Stimulated activated CD4-positive, alpha-beta T cell treated with anti-CD3 and anti-CD28 coated beads, TNF-alpha, amount 100 ng/mL, for 1 hour (primary cell): ENCODE measurements at places on chromosomes 12 and 14.

DNA sequence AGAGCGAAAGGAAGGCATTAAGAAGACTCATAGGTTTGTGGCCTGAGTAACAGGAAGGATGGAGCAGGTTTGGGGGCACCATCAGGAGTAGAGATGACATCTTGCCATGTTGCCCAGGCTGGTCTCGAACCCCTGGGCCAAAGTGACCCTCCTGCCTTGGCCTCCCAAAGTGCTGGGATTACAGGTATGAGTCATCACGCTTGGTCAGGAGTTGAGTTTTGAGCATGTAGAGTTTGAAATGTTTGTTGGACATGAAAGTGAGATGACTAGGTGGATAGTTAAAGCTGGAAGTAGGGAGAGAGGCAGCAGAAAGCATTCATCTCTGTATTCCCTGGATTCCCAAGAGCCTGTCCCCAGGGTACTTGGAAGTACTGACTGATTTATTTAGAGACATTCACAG, 112.6 kb downstream of the ERC1 start:
- DNase-seq, result no peak

GRCh38 chr12:64137117-64137516, 85.0 kb downstream of the KICS2 start:
- no peak for DNase-seq

- DNase-seq, result no peak
These were observed 102.8 kb downstream of the ZNF664 start for GRCh38 chr12:124075841-124076240.

- DNase-seq, result no peak
These were observed 1.2 kb downstream of the CNOT2 start for GRCh38 chr12:70244409-70244808.

DNA sequence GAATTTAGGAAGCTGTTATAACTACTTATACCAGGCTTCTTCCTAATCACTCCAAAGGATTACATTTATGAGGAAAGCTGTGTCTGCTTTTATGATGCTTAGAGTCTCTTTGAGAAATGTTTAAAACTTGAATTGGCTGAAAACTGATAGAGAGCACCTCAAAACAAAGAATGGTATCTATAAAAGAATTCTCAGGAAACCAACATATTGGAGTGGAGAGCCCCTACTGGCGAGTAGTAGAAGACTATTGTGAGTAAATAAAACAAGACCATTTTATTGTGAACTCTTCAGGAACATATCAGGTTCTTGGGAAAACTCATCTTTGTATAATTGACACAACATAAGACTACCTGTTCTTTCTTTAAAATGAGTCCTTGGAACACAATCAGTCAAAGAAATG, 578.6 kb downstream of the RERGL start:
- no peak for DNase-seq

GRCh38 chr14:52014601-52015267, 25.4 kb downstream of the RTRAF start:
- no peak for DNase-seq

DNA sequence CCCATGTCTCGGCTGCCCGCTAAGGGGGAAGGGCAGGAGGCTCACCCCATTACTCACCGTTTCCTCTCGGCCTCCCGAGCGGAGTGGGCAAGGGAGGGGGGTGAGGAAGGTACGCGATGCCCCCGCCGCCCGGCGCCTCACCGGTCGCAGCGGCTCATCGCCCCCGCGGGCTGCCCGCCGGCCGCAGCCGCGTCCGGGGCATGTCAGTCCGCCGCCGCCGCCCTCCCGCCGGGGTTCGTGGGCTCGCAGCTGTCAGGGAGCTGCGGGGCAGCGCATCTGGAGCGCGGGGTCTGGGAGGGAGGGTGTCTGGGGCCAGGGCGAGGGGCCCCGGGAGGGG, 461 bp downstream of the SLC8A3 start:
- no peak for DNase-seq

DNA sequence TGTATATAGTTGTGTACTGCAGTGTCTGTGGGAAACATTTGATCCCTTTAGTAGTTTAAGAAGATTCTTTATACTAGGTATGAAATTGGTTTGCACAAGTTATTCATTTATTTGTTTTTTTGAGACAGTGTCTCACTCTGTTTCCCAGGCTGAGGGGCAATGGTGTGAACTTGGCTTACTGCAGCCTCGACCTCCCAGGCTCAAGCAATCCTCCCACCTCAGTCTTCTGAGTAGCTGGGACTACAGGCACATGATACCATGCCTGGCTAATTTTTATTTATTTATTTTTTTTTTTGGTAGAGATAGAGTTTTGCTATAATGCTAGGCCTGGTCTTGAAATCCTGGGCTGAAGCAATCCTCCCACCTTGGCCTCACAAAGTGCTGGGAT, 209.4 kb downstream of the RASSF9 start:
- no peak for DNase-seq
